ENCODE measurements at places on chromosomes 6 and 20.

GRCh38 chr6:113994934-113995342, 24.0 kb upstream of the HDAC2 start:
- peak; percentile 67 for DNase-seq

DNA sequence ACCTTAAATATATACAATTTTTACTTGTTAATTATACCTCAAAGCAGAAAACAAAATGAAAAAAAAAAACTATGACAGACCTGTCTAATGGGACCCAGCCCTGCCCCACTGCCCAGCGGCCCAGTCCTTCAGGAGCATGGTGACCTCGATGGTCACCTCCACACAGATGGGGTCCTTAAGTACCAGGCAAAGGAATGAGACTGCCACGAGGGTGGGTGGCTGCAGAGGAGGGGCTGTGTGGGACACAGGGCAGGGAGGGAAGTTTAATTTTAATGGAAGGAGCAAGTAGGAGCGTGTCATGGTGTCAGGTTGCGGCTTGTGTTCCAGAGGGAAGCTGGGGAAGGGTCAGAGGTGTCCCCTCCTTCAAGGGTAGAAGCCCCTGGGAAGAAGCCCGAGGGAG, 28.6 kb downstream of the GABRR2 start:
- no peak for DNase-seq

- DNase-seq = no peak
Observed at GRCh38 chr6:90319979-90320685, 23.5 kb upstream of the BACH2 start.

DNA sequence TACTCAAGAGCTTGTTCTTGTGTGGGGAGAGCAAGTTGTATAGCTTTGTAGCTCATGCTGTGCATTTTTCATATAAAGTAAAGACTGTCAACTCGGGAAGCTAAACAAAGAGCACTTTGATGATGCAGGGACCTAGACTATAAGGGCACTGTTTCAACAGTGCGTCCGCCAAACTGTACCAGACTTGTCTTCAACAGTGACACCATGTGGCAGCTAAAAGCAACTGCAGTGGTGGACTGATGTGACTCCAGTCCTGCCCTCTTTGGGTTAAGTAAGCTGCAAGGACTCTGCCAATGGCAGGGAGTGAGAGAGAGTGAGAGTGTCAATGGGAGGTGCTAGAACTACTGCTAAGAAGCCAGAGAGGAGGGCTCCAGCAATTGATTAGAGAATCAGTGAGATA, 48.1 kb upstream of the MC3R start:
- no peak for DNase-seq

GRCh38 chr6:168206186-168206585, 113.4 kb downstream of the DACT2 start:
- no peak for DNase-seq

GRCh38 chr6:37102299-37103168, 67.4 kb upstream of the PIM1 start:
- peak; percentile 90 for DNase-seq

- DNase-seq = no peak
Observed at GRCh38 chr6:131390322-131390721, 182.7 kb upstream of the ARG1 start.

- no peak for DNase-seq
Observed at GRCh38 chr6:135311446-135312200, 130.5 kb downstream of the MYB start.

DNA sequence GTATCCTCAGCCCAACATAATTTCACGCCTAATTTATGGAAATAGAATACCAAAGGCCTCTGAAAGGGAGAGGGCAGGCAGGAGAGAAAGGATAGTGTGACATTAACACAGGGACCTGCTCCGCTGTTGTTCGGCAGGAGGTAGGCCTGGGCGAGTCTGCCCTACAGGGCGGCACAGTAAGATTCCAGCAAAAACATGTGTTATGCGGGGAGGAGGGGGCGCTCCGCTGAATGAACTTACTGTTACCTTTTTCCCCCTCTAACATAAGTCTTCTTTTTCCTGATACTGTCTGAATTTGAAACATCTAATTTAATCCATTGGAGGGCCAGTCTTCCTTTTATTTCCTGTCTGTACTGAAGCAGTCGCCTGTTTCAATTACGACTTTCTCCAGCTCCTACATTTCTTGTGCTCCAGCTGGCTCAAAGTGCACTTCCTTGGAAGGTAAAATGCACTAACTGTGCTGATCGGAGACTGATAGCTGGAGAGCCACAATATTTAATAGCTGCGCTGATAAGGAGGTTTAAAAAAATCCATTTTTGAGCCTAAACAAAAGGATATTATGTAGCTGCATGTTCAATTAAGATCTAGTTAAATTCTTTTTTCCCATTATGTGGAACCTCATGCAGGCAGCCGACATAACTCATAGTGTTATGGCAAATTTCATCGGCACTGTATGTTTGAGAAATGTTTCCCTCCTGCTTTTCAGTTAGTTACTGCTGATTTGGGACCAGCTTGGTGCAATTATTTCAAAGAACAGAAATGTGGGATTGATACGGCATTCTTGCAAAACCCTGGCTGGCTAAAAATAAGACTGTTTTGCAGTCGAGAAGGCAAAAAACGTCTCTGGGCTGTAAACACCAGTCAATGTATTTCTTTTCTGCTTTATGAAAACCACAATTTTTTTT, 193.0 kb downstream of the FOXC1 start:
- DNase-seq = peak; percentile 33

DNA sequence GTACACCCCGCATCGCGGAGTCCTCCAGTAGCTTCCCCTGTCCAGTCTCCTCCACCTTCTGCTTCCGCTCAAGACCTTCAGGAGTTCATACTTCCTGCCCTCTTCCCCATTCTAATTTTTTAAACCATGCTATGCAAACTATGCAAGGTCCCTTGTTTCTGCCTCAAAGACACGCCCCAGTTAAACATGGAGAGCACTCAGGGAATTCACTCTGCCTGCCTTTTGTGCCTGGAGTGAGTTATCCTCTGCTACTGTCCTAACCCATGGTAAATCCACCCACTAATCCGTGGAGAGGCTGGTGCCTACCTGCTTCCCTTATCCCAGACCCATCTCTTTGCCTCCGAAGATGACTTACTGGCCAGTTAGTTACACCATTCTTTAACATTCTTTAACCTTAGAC, 473.7 kb upstream of the JARID2 start:
- DNase-seq = no peak

GRCh38 chr6:82908661-82909060, 157.0 kb downstream of the UBE3D start:
- no peak for DNase-seq

- no peak for DNase-seq
Observed at GRCh38 chr6:166866839-166867637, 89.3 kb downstream of the RNASET2 start.

- peak; percentile 86 for DNase-seq
Observed at GRCh38 chr20:49964964-49965780, 17.6 kb upstream of the SNAI1 start.

DNA sequence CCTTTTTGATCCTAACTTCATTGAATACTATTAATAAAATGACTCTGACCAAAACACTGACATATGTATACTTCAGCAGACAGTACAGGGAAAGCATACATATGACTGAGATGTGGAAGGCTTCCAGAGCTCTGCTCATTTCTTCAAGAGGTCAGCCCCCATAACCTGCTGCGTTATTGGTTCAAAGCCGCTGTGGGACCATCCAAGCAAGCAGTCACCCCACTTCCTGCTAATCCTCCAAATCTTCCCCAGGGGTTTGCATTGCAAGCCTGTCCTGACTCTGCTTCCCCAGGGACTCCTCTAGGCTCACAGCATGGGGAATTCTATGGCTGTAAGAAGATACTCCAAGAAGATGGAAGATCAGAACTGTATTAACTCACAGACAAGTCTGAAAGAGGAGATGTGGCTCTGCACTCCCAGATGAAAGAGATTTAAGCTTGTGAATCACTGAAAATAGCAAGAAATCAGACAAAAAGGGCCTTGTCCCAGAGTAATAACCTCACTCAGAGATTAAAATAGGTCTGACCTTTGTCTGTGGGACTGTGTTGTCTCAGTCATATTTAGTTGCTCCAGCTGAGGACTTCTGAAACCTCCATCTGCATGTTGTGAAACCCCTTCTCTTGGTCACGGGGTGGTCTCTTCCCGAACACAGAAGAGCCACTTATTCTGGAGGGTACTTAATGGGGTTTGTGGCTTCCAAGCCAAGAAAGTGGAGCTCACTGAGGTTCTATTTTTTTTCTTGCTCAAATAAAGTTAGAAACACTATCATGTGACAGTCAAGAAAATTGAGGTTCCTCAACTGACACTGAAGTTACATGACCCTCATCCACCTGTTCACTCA, 101.5 kb upstream of the MARCKS start:
- DNase-seq = no peak

DNA sequence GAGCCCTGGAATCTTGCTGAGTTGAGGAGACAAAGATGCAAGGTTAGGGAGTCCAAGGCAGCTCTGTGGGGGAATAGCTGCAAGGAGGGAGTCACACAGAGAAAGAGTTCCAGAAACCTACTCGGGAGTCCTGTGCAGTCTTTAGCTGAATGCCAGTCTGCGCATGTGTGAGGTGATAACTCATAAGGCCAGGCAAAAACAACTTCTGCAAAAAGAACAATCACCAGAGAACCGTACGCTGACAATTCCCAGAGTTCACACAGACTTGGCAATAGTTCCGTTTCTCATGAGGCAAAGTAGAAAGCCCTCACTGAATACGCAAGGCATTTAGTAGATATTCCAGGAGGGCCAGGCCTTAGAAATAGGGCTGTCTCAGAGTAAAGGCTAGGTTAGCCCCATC, 135.2 kb upstream of the TAB2 start:
- DNase-seq = no peak

DNA sequence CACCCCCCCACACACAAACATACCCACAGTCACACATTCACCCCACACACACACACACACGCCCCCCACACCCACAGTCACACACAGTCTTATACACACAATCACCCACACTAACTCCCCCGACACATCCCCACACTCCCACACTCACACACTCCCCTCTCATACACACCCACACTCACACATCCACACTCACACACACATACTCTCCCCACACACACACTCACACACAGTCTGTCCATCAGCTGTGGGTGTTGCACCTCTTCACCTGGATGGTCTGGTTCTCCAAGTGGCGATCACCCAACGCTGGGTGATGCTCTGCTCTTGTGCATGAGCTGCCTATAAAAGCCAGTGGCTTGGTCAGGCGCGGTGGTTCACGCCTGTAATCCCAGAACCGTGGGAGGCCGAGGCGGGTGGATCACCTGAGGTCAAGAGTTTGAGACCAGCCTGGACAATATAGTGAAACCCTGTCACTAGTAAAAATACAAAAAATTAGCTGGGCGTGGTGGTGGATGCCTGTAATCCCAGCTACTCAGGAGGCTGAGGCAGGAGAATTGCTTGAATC, 158.9 kb downstream of the SMOC2 start:
- no peak for DNase-seq

- DNase-seq = no peak
Observed at GRCh38 chr6:19964115-19964514, 126.9 kb downstream of the ID4 start.

DNA sequence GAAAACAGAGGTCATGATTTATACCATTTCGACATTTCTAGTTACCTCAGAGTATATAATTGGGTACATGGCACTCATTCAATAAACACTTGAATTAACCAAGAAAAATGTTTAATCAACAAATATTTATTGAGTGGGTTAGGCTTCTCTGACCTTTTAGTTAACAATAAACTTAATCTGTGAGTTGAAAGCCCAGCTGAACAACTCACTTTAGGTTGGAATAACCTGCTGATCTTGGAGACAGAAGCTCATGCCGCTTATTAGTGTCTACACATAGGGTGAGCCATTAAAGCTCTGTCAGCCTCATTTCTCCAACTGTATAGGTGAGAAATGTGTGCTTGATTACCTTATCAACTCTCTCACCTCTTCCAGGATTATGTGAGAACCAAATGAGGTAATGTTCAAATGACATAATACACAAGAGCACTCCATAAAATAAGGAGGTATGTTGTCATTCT, 98.2 kb upstream of the DTNBP1 start:
- DNase-seq = no peak

DNA sequence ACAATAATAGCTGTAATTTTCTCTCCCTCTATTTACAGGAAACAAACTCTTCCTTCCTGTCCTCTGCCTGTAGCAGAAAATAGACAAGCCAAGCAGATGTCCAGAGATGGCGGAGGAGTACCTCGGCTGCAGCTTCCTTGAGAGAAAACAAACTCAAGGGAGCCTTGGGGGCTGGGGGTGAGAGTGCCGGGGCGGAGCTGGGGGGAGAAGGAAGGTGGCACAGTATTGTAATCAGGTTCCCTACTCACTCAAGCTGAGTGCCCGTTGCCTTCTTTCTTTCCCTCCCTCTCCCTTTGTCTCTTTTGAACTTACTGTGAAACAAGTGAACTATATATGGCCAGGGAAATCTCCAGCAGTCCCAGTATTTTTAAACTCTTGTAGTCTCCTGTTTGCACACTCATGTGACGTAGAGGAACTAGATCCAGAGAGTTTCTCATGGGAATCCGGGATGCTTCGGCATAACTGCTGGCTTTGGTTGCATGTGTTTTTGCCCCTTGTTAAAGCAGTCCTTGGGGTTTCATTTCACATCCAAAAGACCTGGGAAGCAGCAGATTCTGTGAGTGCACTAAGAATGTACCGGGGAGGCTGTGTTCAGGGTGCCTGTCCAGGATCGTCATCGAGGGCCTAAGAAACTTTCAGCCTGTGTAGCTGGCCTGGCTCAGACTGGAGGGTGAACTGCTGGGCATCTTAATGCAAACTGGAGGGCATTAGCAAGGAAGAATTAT, 44.6 kb upstream of the HDDC2 start:
- DNase-seq = no peak

DNA sequence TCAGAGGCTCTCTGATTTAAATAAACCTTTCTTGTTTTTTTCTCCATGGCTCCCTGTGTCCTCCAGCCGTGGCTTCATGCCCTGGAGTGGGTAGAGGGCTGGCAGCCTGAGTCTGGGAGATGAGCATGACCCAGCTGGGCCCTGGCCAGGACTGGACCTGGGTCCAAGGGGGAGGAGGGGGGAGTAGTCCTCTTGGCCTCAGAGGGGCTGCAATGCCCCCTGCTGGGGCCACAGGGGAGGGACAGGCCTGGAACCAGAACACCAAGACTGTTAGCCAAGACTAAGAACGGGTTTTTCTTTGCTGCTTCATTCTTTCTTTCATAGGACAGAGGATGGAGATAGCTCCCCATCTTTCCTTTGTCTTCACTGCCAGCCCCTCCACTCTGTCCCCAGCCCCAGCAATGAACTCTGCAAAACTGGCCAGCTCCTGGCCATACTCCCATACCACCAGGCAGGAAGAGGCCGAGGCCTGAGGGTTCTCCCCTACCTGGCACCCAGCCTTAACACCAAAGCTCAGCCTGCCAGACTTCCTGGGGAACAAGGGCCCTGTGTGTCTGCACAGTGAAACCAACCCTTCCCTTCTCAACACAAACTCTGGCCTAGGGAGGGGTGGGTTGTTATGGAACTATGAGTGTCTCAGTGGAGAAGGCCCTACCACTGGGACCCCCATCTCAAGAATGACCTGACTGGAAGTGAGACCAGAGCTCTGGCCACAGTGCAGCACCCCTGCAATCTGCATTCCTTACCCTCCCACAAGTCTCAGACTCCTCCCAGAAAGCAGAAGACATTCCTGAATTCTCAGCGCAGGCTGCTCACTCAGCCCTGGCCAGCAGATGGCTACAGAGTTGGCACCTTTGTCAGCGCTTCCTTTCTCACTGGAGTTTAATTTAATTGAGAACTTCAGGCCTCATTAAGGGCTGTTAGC, 11.0 kb downstream of the SLC29A1 start:
- peak; percentile 73 for DNase-seq

GRCh38 chr6:40705354-40705753, 118.2 kb upstream of the LRFN2 start:
- no peak for DNase-seq
